CD8-positive, alpha-beta memory T cell (primary cell): ENCODE measurements at places on chromosomes 2 and 18.

DNA sequence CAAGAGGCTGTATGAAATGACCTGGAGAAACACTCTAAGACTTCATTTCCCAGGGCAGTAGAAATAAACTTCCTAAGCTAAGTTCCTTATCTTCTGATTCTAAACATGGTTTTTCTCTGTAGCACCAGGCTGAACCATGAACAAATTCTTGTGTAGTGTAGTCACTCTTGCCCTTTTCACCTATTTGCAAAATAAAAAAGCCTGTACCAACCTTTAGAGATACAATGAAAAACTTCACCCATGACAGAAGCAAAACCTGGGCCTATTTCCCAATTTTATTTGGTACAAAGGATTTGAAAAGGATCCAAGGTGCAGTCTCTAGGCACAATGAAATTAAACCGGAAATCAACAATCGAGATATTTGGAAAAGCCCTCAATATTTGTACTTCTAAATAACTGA is 43.6 kb downstream of the POLR1A start:
- no peaks in the 10 kb centered on the region for H3K27me3 ChIP-seq
- no peak overlapping the region for H3K4me3 ChIP-seq
- H3K36me3 ChIP-seq, result peaks cover 18% of the 10 kb centered on the region
- no peaks in the 10 kb centered on the region for H3K4me1 ChIP-seq
- H3K27ac ChIP-seq, result no peak overlapping the region
- no peak for DNase-seq

GRCh38 chr2:2237563-2237962 is 93.5 kb downstream of the MYT1L start:
- H3K27me3 ChIP-seq, result no peaks in the 10 kb centered on the region
- no peak for DNase-seq
- H3K4me3 ChIP-seq, result no peak overlapping the region
- H3K27ac ChIP-seq, result no peak overlapping the region

- H3K4me1 ChIP-seq, result no peaks in the 10 kb centered on the region
- H3K36me3 ChIP-seq, result no peaks in the 10 kb centered on the region
- H3K4me3 ChIP-seq, result no peak overlapping the region
- no peak overlapping the region for H3K27ac ChIP-seq
- DNase-seq, result no peak
Measured at GRCh38 chr2:50126845-50127244, 905.1 kb downstream of the NRXN1 start.

GRCh38 chr18:44700652-44701051 is 20.0 kb downstream of the SETBP1 start:
- no peak overlapping the region for H3K4me3 ChIP-seq
- no peaks in the 10 kb centered on the region for H3K27me3 ChIP-seq
- DNase-seq, result peak; percentile 24
- H3K36me3 ChIP-seq, result no peaks in the 10 kb centered on the region
- no peak overlapping the region for H3K27ac ChIP-seq
- peaks cover 7% of the 10 kb centered on the region for H3K4me1 ChIP-seq

DNA sequence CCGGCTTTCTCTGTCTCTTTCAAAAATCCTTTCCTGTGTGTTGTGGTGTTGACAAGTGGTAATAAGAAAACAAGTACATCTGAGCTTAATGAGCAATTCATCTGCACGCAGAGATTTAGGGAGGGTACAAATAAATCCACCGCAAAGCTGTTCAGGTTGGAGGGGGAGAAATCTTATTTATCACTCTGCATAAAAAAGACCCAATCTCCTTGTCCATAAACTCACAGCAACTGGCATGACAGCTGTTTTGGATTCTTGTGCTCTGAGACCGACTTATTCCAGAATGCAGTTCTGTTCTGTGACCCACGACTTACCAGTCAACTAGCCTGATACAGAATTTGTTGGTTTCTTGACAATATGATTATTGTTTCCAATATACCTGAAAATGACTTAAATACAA is 380.1 kb downstream of the SOX11 start:
- H3K27ac ChIP-seq, result no peak overlapping the region
- no peaks in the 10 kb centered on the region for H3K27me3 ChIP-seq
- H3K36me3 ChIP-seq, result no peaks in the 10 kb centered on the region
- no peaks in the 10 kb centered on the region for H3K4me1 ChIP-seq
- no peak overlapping the region for H3K4me3 ChIP-seq

DNA sequence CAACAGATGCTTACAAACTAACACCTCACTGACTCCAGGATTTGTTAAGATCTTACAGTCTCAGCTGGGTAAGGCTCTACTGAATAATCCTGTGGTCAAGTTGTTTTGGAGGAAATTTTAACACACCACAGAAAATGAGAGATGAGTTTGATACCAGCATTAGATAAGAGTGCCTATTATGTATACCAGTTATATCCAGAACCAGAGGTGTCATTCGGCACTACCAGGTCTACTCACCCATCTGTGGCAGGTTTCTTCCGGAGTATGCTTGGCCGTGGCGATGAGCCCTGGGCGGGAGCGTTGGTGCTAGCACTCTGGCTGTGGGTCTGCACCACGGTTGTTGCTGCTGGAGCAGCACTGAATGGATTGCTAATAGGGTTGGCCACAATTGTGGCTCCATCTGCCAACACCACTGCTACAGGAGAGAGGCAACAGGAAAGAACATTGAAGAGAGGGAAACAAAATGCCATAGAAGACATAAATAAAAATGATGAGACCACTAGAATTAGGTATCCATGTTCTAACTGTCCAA is 41.2 kb downstream of the SAP130 start:
- H3K27me3 ChIP-seq, result no peaks in the 10 kb centered on the region
- no peak overlapping the region for H3K27ac ChIP-seq
- H3K36me3 ChIP-seq, result peaks cover 68% of the 10 kb centered on the region

GRCh38 chr18:13390711-13391110 is 172.2 kb downstream of the LDLRAD4 start:
- H3K4me3 ChIP-seq, result no peak overlapping the region
- H3K36me3 ChIP-seq, result no peaks in the 10 kb centered on the region
- no peaks in the 10 kb centered on the region for H3K27me3 ChIP-seq
- DNase-seq, result no peak

- no peaks in the 10 kb centered on the region for H3K27me3 ChIP-seq
- no peaks in the 10 kb centered on the region for H3K36me3 ChIP-seq
- H3K27ac ChIP-seq, result no peak overlapping the region
- no peaks in the 10 kb centered on the region for H3K4me1 ChIP-seq
- no peak for DNase-seq
Measured at GRCh38 chr18:55256929-55257289, 297.6 kb upstream of the CCDC68 start.

DNA sequence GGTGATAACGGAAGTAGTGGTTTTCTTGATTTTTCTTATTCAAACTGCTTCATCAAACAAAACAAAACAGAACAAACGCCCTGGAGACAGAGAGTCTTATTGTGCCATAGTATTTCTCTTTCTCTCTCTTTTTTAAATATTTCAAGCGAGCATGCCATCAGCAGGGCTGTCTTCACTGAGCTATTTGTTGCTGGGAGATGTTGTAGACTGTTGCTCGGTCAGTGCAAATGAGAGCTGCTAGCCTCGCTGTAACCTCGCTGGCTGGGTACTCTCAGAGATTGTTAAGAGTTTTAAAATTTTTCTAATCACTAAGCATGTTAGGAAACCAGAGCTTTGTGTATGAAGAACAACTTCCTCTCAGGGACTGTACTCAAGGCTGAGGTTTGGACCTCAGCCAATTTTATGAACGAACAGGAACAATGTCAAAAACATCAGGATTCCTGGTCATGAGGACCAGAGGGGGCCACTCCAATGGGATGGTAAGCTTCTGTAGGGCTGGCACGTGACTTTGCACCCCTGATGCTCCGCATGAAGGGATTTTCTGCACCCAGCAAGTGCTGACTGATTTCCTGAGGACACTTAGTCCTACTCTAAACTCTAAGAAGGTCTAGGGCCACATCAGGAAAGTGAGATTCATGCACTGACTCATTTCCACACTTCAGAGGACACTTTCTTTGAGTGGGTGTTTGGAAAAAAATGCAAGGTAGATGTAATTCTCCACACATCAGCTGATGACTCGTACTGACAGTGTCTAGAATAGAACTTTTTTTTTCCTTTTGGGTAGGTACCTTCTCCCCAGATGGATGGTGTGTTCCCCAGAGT is 59.8 kb upstream of the IL1R1 start:
- H3K27ac ChIP-seq, result peak overlapping the region; percentile 21
- H3K4me1 ChIP-seq, result peaks cover 20% of the 10 kb centered on the region
- H3K36me3 ChIP-seq, result no peaks in the 10 kb centered on the region
- peak overlapping the region; percentile 18 for H3K4me3 ChIP-seq

- H3K27ac ChIP-seq, result no peak overlapping the region
- DNase-seq, result no peak
- no peaks in the 10 kb centered on the region for H3K27me3 ChIP-seq
- H3K4me3 ChIP-seq, result no peak overlapping the region
Measured at GRCh38 chr2:204665771-204666170, 120.5 kb downstream of the PARD3B start.

GRCh38 chr2:168536925-168537466 is 80.9 kb downstream of the CERS6 start:
- H3K4me1 ChIP-seq, result no peaks in the 10 kb centered on the region
- H3K27me3 ChIP-seq, result no peaks in the 10 kb centered on the region
- DNase-seq, result no peak
- no peak overlapping the region for H3K4me3 ChIP-seq
- no peaks in the 10 kb centered on the region for H3K36me3 ChIP-seq

- H3K27ac ChIP-seq, result no peak overlapping the region
- no peaks in the 10 kb centered on the region for H3K36me3 ChIP-seq
- no peaks in the 10 kb centered on the region for H3K4me1 ChIP-seq
- H3K27me3 ChIP-seq, result no peaks in the 10 kb centered on the region
- no peak overlapping the region for H3K4me3 ChIP-seq
Measured at GRCh38 chr18:59768409-59768808, 71.2 kb upstream of the CCBE1 start.

DNA sequence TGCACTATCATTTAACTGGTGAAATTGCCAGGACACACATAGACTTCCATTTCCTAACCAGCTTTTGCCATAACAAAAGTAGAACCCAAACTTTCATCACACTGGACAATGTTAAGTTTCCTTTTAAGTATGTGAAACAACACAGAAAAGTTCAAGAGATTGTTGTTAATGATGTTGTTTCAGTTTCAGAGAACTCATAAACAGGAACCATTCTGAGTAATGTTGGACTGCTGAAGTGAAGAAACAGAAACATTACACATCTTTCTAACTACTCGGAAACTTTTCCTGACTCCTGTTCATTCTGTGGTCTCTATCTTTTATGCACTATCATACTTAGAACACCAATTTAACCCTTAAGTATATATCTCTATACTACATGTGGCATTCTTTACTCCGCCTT is 179.2 kb downstream of the RIT2 start:
- no peaks in the 10 kb centered on the region for H3K27me3 ChIP-seq
- DNase-seq, result no peak
- H3K4me1 ChIP-seq, result no peaks in the 10 kb centered on the region
- no peak overlapping the region for H3K27ac ChIP-seq

GRCh38 chr2:156490466-156490840 is 54.3 kb downstream of the GPD2 start:
- H3K36me3 ChIP-seq, result no peaks in the 10 kb centered on the region
- H3K27ac ChIP-seq, result no peak overlapping the region
- no peaks in the 10 kb centered on the region for H3K27me3 ChIP-seq
- H3K4me3 ChIP-seq, result no peak overlapping the region
